ENCODE measurements at places on chromosomes 7 and 10. TPM values are rescaled to one million over a fixed set of nuclear protein-coding genes. Genes with fewer than 3 reads are reported as not detected.

The CCZ1B gene
- 25.9 TPM for total RNA-seq

The STAMBPL1 gene
- total RNA-seq: 6.3 TPM

The CD36 gene
- 92.9 TPM for total RNA-seq

The SUN3 gene
- total RNA-seq: not detected

The ANXA8L1 gene
- total RNA-seq: 10.5 TPM

The MALRD1 gene
- 2.7 TPM for total RNA-seq

The CLRN3 gene
- total RNA-seq: 0.37 TPM

GRCh38 chr10:131061216-131061615 lies 250.3 kb downstream of the TCERG1L start:
- DNase-seq: no peak
- H3K27ac ChIP-seq: no peak overlapping the region
- H3K36me3 ChIP-seq: no peaks in the 10 kb centered on the region
- no peaks in the 10 kb centered on the region for H3K27me3 ChIP-seq

- no peaks in the 10 kb centered on the region for H3K36me3 ChIP-seq
- no peak overlapping the region for H3K4me3 ChIP-seq
- peak; percentile 56 for DNase-seq
Measured at GRCh38 chr7:50709151-50709550, 73.5 kb downstream of the GRB10 start.

- no peaks in the 10 kb centered on the region for H3K36me3 ChIP-seq
- H3K4me3 ChIP-seq: no peak overlapping the region
- H3K27ac ChIP-seq: no peak overlapping the region
- DNase-seq: no peak
Measured at GRCh38 chr7:133860628-133861335, 266.4 kb upstream of the LRGUK start.

- no peaks in the 10 kb centered on the region for H3K4me1 ChIP-seq
- no peaks in the 10 kb centered on the region for H3K36me3 ChIP-seq
- DNase-seq: no peak
- H3K4me3 ChIP-seq: no peak overlapping the region
- H3K27me3 ChIP-seq: no peaks in the 10 kb centered on the region
Measured at GRCh38 chr10:47133871-47134570, 166.0 kb upstream of the GDF10 start.

- no peaks in the 10 kb centered on the region for H3K27me3 ChIP-seq
- H3K36me3 ChIP-seq: no peaks in the 10 kb centered on the region
- DNase-seq: no peak
- H3K27ac ChIP-seq: no peak overlapping the region
- H3K4me3 ChIP-seq: no peak overlapping the region
Measured at GRCh38 chr7:126993626-126994213, 259.0 kb downstream of the GRM8 start.
